Stimulated activated CD8-positive, alpha-beta memory T cell treated with anti-CD3 and anti-CD28 coated beads, Interleukin-4, amount 100 ng/mL, for 24 hours (primary cell): ENCODE measurements at places on chromosomes 16 and 17.

DNA sequence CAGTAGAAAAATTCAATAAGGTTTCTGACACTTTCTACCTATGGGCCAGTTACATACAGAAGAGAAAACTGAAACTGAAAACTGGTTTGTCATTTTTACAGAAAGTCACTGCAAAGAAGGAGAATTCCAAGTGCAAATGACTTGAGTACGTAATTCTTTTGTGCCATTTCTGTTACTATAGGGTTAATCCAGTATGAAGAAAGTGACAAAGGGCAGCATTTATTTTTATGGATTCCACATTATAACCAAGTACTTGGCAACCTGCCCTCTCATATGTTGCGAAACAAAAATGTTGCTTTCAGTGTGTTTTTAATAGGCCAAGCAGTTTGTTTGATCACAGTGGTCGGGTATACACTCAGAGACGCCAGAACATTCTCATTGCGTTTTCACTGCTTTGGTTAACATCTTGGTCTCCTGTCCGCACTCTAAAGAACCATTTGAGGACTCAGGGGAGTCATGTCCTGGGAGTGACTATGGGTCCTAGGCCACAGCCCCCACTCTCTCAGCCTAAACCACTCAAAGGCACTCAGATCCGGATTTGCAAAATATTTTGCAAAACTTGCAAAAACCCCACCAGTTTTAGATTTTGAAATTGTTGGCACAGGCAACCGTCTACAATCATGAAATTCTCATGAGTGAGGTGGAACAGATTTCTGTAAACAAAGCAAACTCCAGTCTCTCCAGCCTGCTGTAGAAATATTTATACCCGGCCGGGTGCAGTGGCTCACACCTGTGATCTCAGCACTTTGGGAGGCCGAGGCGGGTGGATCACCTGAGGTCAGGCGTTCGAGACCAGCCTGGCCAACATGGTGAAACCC, 15.4 kb upstream of the HELZ start:
- DNase-seq = no peak

DNA sequence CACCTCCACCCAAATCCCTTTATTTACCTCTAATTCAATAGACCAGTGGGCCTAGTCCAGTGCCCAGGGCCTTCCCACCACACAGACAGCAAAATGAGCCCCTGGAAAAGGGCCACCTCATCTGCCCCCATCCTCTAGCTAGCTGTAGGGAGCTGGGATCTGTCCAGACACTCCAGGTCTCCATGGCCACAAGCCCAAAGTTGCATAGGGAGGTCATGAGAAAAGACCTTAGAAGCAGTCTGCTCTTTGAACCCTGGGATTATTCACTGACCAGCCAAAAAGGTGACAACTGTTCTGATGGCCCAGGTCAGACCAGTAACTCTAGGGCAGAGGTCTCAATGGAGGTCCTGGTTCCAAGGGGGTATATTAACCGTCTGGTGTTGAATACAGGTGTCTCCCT, 2.0 kb downstream of the CUEDC1 start:
- DNase-seq = no peak

- no peak for DNase-seq
These were observed 33.1 kb downstream of the PLD6 start for GRCh38 chr17:17172990-17173389.

- no peak for DNase-seq
These were observed 349.6 kb downstream of the HAPSTR1 start for GRCh38 chr16:9441012-9441411.

DNA sequence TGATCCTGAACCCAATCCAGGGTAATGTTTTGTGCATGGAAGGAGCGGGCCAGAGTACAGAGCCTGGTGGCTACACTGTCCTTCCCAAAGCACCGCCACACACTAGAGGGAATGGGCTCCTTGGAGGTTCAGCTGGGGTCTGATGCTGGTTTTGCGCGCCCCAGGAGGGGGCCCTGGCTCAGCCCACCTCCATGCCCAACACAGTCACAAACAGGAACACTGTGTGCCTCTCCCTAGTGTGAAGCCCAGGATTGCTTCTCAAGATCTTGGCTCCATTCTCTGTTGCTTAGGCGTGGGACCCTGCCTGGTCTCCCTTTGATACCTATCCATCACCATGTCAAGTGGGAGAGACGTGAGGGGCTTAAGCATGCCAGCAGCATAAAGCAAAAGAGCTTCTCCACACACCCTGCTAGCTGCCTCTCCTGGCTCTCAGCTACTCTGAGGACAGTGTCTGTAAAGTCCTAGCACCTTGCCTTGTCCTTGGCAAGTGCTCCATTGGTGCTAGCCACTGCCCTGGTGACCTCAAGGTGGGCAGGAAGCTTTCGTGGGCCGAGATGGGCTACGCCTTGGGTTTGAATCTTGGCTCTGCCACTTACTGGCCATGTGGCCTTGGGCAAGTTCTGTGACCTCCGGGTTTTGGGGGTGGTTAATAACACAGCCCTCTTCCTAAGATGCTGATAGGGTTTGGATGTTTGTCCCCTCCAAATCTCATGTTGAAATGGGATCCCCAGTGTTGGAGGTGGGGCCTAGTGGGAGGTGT, 122.2 kb downstream of the C16orf78 start:
- DNase-seq = no peak

DNA sequence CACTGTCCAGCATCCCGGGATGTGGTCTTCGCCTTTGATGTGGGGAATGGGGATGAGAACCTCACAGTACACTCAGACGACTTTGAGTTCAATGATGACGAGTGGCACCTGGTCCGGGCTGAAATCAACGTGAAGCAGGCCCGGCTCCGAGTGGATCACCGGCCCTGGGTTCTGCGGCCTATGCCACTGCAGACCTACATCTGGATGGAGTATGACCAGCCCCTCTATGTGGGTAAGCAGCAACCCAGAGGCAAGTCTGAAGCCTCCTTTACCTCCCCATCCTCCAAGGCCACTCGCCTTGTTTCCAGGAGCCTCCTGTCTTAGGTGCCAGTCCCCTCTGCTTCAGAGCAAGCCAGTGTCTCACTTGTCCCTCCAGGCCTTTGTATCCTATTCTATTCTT, 10.2 kb downstream of the CNTNAP1 start:
- DNase-seq = no peak

DNA sequence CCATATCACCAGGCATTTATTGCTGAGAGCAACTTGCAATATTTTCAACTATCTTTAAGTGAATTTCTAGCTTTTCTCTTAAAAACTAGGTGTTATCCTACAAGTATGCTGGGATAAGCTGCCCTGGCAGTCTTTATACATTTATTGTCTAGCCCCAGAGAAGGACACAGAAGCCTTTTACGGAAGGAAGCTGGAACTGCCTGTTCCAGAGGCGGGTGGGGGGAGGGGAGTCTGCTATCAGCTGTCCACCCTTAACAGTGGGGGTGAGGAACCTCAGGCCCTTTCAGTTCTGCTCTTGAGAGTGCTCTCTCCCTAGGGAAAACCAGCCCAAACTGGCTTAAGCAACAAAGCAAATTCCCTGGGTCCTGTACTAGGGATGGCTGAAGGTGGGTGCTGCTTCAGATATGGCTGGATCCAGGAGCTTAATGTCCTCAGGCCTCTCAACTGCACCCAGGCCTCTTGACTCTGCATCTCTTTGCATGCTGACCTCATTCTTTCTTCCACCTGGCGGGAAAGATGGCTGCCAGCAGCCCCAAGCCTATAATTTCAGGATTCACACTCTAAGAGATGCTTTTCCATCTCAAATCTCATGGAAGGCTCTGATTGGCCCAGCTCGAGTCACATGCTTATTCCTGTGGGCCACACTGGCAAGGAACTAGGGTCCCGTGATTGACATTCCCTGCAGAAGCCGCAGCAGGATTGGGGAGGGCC, 16.6 kb downstream of the NAGPA start:
- no peak for DNase-seq
